ENCODE measurements at places on chromosomes 5 and 9.

- DNase-seq: no peak
Observed at GRCh38 chr5:144464306-144464705, 293.6 kb downstream of the KCTD16 start.

DNA sequence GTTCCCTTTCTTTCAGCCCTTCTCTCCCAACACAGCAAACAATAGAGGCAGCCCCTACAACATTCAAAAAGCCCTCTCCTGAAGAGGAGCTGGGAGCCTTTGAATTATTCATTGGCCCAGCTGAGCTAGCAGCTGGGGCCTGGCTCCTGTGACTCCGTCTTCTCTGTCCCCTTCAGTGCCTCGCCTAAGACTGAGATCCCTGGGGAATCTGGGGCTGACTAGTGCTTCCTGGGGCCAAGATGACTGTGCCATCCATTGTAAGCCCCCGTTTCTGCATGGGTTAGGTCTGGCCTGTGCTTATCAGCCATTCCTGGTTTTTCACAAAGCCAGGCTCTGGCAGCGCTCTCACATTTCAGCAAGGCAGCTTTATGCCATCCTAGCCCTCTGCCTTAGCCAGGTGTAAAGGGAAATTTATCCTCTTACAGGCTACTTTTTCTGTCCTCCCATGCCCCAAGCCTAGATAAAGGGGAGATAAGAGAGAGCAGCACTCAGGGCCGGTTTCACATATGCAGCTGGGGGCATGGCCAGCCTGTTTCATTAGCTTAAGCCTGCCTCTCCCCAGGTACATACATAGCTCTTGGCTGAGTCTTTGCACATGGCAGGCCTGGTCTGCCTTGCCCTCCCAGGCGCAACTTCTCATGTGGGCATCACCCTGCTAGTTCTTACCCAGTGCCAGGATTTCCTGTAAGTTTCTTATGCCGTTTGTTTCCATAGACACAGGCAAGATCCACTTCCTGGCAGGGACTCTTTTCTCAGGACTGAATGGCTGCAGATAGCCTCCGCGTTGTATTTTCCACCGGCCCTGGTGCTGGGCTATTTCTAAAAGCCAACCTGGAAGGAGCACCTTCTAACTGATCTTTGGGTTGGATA, 15.8 kb downstream of the PTPA start:
- no peak for DNase-seq

DNA sequence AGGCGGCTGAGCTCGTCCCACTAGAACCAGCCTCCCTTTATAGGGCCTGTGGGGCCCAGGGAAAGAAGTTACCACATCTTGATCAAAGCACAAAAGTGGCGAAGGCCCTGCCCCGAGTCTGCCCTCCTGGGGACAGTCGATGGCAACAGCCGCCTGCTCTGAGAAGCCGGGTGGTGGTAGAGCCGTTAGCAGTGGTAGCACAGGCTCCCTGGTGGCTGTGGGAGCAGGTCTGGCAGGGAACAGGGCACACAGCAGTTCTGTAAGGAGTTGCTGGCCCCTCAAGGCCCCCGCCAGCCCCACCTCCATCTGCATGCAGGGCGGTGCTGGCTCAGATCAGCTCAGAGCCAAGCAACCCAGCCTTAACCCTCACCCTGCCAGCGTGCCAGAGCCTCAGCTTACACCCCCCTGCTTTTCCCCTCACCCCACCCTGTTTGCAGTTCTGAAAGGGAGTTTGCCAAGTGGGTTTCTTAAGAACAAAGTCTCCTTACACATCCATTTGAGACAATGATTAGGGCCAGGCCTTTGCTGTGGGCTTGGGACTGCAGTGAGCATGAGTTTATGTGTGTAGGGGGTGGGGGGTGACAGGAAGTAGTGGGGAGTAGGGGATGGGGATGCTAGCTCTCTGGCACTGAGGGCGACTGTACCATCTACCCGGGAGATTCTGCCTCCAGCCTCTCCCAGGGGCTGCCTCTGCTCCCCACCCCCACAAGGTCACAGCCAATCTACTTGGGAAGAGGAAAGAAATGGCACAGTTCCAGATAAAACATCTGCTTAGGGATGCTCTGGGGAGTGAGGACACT, 11.8 kb downstream of the ACSL6 start:
- no peak for DNase-seq

DNA sequence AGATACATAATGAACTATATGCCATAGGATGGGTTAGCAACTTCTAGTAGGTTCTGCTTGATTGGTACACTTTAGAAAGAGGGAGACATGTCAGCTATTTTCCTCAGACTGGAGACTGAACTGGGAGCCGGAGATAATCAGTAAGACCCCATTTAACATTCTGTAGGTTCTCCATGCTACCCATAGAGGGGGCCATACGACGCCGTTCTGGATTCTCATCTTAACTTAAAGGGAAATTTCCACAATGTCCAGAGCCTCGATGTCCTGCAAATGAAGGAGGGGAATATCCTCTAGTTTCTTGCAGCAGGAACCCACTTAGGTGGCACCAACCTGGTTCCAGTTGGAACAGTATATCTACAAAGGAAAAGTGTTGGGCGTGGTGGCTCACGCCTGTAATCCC, 22.3 kb upstream of the NPM1 start:
- no peak for DNase-seq

GRCh38 chr9:73132034-73132776, 19.5 kb upstream of the ANXA1 start:
- DNase-seq: no peak

GRCh38 chr9:3014178-3014577, 170.3 kb upstream of the PUM3 start:
- no peak for DNase-seq

GRCh38 chr5:58273711-58274110, 186.2 kb downstream of the PLK2 start:
- no peak for DNase-seq

DNA sequence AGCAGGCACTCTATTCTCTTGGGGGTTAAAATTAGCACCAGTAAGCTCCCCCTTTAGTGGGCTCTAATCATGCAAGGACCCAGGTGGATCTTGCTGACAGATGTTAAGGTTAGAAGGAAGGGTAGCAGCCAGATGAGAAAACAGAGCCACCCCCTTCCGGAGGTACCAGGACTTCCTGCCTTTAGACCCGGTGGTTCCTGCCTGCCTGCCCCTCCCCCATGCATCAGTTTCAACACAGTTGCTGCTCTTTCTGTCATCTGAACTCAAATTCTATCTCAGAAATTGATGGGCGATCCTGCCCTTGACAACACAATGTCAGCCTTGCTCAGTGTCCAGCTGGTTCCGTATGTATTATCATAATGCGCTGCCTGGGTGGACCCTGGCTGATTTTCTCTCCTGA, 287.3 kb downstream of the EBF1 start:
- no peak for DNase-seq

- DNase-seq: no peak
Observed at GRCh38 chr9:129584136-129584535, 36.8 kb downstream of the C9orf50 start.

DNA sequence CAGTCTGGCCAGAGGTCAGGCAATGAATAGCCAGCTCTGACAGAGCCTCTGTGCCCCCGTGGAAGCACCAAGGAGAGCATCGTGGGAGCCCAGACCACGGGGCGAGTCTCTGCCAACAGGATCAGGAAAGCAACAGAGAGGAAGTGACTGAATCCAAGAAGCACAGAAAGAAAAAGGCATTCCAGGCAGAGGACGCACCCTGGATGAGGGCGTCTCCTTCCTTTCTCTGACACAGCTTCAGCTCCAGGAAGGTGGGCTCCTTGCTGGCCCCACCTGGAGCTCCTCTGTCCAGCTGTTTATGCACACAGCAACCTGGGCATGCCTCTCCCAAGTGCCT, 16.6 kb downstream of the HK3 start:
- DNase-seq: no peak

GRCh38 chr5:88322785-88323184, 54.1 kb upstream of the TMEM161B start:
- no peak for DNase-seq

DNA sequence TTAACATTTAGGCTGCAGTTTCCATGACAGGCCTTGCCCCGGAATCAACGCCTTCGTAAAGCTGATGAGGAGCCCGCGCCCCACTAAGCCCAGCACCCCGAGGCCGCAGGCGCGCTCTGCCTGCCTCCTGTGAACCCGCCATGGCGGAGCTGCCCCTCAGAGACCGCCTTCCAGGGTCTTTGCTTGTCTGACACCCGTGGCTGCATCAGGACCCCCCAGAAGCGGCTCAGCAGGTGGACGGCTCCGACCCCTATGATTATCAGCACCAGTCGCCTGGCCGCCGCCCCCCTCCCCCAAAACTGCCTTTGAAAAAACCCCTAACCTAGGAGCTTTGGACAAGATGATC, 507 bp upstream of the DPH7 start:
- no peak for DNase-seq

DNA sequence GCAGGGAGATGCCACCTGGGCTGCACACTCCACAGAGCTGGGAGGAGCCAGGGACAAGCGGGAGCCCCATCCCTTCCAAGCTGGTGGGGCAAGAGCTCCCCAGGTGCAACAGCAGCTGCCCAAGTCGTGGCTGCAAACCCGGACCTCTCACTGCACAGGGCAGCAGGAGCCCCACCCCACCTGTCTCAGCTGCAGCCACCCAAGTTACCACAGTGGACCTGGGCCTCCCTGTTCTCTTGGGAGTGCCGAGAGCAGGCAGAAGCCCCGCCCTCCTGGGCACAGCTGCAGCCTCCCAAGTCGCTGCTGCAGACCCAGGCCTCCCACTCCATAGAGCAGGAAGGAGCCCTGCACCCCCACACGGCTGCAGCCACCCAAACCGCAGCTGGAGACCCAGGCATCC, 374.1 kb upstream of the ACO1 start:
- no peak for DNase-seq

- no peak for DNase-seq
Observed at GRCh38 chr9:69397384-69398214, 72.6 kb downstream of the ENTREP1 start.

- no peak for DNase-seq
Observed at GRCh38 chr9:127568618-127568970, 43.5 kb upstream of the STXBP1 start.

GRCh38 chr9:79798450-79798849, 226.7 kb downstream of the TLE4 start:
- no peak for DNase-seq

DNA sequence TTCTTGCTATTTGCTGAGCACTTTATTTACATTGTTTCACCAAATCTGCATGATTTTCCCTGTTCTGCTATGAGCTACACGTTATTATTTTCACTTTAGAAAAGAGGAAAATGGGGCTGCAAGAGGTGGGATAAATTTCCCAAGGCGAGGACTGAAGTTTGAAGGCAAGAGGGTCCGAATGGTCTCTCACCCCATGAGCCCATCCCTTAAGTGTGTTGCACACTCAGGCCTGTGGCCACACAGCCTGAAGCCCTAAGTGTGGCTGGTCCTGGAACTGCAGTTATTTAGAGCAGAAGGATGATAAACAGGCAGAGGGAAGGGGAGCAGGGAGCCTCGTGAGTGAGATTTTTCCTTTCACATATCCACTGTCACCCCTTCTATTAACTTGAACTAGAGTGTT, 7.8 kb downstream of the PDE8B start:
- DNase-seq: no peak

DNA sequence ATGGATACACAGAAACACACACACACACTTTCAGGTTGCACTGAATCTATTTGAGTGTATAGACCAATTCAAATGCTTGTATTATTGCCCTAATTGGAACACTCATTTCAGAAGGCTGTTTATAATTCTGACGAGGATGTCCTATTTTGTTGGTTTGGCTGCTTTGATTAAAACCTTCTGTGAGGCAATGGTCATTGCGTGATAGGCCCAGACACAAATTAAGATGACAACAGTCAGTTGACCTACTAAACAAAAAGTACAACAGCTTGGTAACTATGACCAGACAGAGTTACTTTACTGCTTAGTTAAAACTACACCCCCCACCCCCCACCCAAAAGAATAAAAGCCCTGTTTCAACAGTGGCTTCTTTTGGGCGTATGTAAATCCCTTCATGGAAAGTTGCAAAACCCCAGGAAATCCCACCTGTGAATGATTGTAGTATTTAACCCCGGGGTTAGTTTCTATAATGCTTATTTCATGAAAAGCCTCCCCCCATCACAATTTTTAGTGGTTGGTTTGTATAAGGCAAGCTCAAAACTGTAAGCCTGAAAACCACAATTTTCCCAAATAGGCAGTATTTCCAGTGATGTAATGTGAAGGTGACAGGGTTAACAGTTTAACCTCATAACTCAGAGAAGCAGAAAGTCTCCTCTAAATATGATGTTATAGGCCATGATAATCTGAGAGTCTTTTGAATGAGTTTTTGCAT, 340.8 kb downstream of the FGF10 start:
- DNase-seq: no peak

DNA sequence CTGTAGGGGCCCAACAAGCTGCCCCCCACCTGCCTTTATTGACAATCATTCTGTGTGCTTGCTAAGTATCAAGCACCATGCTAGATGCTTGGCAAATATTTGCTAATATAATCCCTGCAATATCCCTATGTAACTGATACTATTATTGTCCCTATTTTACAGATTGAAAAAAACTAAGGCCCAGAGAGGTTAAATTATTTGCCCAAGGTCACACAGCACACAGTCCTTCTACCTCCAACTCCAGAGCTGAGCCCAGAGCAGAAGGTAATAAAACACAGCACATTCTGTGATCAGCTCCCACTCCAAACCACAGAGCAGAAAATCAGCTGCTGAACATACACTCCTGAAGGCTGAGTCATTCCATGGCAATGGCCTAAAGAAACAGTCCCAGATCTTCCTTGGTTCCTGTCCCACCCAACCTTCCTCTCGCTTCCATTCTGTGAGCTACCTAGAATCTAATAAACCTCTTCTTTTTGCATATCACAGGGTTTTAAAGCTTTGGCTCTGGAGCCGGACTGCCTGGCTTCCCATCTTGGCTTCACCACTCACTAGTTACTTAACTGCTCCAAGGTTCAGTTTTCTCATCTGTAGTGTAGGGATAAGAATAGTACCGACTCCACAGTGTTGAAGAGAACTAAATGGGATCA, 66.7 kb upstream of the ADRA1B start:
- no peak for DNase-seq

GRCh38 chr9:136840877-136841645, 1.2 kb upstream of the AJM1 start:
- DNase-seq: no peak

DNA sequence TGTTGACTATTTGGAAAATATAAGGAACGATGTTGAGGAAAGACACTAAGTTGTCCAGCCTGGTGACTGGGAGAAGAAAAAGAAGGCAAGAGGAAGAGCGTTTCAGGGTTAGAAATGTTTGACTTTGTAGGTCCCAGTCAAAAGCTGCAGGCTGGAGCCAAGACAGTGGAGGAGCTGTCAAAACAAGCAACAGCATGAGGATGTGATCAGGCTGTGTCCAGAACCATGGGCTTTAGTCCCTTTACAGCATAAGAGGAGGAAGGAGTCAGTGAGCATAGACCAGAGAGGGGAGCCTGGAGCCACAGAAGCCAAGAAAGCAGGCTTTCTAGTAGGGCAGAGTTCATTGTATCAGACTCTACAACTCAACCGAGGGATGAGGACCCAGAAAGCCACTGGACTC, 658.5 kb downstream of the BNC2 start:
- no peak for DNase-seq

DNA sequence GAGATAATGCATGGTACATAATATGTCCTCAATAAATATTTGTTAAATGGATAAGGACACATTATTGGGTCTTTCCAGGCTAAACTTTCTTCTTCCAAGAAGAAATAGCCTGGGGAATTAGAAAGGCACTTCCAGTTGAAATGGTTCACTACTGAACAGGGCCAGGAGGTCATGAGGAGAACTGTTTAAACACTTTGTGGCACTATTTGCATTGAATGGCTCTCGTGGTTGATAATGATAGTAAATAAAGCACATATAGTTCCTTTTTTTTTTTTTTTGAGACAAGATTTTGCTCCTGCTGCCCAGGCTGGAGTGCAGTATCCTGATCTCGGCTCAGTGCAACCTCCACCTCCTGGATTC, 19.9 kb upstream of the CAST start:
- DNase-seq: no peak

- DNase-seq: no peak
Observed at GRCh38 chr5:115962565-115963402, 509 bp downstream of the LVRN start.
